ENCODE measurements at places on chromosomes 6 and 20. TPM values are rescaled to one million over a fixed set of nuclear protein-coding genes. Genes with fewer than 3 reads are reported as not detected.

Gene TREML1
- total RNA-seq = not detected

Gene GTPBP2
- 70.0 TPM for total RNA-seq

Gene TXLNB
- 0.61 TPM for total RNA-seq

Gene PIM1
- 9.1 TPM for total RNA-seq

Gene C4B
- 5.3 TPM for total RNA-seq

Gene OR12D3
- not detected for total RNA-seq

Gene TMC2
- not detected for total RNA-seq

Gene ACOT8
- total RNA-seq = 15.3 TPM

Gene MCCD1
- not detected for total RNA-seq
